ENCODE measurements at places on chromosomes 16 and 17. TPM values are rescaled to one million over a fixed set of nuclear protein-coding genes. Genes with fewer than 3 reads are reported as not detected.

DNA sequence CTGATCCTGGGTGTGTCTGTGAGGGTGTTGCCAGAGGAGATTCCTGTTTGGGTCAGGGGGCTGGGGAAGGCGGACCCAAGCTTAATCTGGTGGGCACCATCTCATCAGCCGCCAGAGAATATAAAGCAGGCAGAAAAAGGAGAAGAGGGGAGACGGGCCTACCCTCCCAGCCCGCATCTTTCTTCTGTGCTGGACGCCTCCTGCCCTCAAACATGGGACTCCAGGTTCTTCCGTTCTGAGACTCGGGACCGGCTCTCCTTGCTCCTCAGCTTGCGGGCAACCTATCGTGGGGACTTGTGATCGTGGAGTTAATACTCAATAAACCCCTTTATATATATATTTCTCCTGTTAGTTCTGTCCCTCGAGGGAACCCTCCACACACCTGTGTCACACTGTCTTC, 64.5 kb downstream of the LMF1 start:
- DNase-seq = no peak

DNA sequence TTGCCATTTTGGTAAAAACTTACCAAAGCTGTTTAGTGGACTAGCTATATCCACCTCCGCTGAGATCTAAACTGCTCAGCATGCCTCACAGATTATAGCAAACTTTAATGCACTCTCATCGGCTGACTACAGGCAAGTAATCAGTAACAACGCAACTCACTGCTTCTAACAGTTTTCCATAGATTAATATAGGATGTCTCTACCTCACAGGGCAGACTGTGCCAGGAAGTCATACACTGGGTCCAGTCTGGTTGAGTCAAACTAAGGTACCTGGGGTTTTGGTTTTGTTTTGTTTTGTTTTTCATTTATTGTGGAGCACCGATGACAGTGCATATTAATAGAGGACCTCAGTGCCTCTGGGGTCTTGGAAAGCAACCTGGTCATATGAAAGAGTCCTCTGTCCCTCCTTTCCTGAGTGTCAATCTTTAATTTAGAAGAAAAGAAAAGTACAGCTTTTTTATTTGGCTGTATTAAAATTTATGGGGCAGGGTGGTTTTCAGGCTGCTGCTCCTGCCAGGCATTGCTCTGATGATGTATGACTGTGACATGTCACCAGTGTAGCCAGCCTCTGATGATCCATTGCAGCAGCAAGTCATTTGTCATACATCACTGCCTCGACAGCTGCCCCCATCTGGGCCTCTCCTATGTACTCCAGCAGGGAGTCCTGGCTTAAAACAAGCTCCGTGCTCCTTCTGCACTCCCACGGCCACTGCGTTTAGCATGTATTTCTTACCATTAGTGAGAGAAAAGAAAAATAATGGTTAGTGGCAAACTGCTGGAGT, 854.1 kb downstream of the KCNJ2 start:
- DNase-seq = peak; percentile 75

GRCh38 chr17:32896647-32897258, 19.8 kb upstream of the MYO1D start:
- DNase-seq = no peak

DNA sequence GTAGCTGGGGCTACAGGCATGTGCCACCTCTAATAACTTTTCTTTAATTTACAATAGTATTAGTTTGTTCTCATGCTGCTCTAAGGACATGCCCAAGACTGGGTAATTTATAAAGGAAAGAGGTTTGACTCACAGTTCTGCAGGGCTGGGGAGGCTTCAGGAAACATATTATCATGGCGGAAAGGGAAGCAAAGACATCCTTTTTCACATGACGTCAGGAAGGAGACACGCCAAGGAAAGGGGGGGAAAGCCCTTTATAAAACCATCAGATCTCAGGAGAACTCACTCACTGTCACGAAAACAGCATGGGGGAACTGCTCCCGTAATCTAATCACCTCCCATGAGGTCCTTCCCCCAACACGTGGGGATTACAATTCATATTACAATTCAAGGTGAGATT, 18.3 kb downstream of the IL4R start:
- peak; percentile 54 for DNase-seq

GRCh38 chr17:50830994-50831393, 4.4 kb upstream of the WFIKKN2 start:
- DNase-seq = no peak

OR1A1 gene
- not detected for total RNA-seq

CLDN7 gene
- 0.51 TPM for total RNA-seq
